ENCODE measurements at places on chromosomes 5 and 9.

GRCh38 chr5:102764381-102765004 is 9.4 kb downstream of the PAM start:
- no peak for DNase-seq

GRCh38 chr9:16179566-16179965 is 626.7 kb downstream of the CCDC171 start:
- no peak for DNase-seq

DNA sequence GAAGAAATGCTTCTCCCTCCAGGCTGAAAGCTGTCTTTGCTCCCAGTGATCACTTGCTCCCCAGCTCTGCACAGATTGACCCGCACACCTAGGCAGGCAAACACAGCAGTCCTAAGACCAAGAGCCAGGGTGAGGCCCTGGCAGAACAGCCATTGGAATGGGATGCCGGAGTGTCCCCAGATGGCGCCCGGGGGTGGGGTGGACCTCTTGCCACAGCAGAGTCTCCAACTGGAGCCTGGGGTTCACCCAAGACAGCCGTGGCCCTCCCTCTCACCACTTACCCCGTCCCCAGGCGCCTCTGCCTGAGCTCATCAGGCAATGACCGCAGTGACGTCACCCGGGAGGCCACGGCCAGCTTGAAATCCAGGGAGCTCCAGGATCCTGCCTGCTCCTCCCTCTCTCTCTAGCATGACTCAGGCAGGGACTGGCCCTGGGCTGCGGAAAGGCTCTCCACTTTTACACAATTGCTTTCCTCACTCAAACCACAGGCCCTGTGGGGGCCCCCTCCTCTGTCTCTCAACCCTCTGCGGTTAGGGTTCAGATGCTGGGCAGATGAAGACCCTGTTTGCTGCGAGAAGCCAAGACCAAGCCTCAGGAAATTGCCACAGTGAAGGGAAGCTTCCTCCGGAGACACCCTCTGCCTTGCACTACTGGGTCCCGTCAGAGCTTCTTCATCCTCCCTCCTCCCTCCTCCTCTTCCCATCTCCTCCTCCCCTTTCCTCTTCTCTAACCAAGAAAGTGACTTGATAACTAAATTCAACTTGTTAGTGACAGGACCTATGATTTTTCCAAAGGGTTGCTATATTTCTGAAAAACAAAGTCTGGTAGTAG is 24.3 kb upstream of the PTGES start:
- DNase-seq, result peak; percentile 83

DNA sequence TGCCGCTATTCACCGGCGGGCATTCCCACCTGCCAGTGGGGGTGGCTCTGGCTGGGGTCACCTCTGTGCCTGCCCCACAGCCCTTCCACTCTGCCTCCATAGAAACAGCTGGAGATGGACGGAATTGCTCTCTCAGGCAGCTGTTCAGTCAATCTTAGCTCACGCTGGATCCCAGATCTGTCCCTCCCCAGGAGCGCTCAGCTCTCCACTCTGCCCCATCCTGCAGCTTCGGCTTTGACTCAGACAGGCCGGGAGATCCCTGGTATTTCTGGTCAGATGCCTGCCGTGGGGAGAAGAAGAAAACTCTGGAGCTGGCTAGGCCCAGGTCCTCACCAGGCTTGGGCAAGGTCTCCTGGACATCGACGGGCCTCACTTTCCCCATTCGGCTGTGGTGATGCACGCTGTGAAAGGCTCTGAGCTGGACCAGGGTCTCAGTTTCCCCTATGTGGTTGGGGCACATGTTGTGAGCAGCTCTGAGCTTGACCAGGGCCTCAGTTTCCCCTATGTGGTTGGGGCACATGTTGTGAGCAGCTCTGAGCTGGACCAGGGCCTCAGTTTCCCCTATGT is 7.6 kb upstream of the SLC9A3 start:
- DNase-seq, result no peak

DNA sequence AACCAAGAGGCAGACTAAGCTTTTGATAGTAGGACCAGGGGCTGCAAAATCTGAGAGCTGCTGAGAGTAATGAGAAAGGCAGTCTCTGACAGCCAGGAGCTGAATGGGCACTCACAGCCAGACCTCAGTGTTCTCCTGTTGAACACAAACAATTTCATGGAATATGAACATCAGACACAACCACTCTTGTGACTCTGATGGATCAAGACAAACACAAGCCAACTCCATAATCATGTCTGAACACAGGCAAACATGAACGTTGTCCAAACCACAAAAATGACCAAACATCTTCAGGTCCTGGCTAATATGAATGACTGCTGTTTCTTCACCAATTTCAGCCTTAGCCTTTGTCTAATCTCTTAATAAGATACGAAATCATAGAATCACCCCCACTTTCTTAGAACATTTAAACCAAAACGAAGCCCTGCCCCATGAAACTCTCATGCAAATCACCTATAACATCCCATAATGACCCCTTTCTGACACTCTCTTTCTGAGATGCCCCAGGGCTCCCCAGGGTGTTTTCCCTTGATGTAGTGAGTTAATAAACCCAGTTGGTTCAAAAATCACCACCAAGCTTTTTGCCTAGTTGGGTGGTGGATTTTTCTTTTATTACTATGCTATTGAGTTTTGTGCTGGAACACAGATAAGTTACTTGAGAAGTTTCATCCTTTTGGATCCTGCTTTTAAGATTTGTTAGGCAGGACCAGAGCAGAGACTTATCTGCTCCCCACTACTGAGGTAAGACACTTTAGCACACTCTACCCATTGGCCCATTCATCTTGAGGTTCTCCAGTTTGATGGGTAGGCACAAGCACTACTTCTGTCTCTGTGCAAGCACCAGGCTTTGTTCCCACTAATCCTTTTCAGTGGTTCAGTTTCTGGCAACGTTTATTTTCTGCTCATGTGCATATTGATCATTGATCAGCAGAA is 5.9 kb upstream of the ERAP2 start:
- no peak for DNase-seq

DNA sequence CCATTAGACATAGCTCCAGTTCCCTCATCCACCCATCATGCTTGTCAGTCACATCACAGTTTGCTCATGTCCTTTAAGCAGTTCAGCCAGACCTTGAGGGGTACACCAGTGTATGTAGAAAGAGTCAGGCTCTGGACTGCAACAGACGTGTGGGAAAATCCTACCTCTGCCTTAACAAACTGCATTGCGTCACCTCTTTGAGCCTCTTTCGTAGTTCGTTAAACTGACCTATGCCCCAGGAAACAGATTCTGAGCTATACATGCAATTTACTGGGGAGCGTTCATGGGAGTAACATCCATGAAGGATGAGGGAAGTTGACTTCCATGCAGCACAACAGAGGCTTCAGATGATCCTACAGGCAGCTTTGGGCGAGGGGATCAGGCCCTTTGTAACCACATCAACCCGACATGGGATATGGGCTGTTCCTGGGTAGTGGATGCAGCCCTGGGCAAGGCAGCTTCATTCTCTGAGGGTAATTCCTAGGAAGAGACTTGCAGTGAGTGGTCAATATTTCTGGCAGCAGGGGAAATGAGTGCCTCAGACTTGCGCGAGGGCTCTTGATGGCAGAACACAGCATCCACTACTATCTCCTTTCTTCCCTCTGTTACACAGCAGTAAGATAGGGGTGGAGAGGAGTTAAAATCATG is 4.3 kb downstream of the SPINK4 start:
- no peak for DNase-seq

GRCh38 chr5:124847907-124848306 is 101.5 kb upstream of the ZNF608 start:
- DNase-seq, result no peak

GRCh38 chr5:41621420-41621819 is 111.0 kb upstream of the PLCXD3 start:
- no peak for DNase-seq

- no peak for DNase-seq
These were observed 977.2 kb upstream of the NUDT12 start for GRCh38 chr5:104539618-104540350.

DNA sequence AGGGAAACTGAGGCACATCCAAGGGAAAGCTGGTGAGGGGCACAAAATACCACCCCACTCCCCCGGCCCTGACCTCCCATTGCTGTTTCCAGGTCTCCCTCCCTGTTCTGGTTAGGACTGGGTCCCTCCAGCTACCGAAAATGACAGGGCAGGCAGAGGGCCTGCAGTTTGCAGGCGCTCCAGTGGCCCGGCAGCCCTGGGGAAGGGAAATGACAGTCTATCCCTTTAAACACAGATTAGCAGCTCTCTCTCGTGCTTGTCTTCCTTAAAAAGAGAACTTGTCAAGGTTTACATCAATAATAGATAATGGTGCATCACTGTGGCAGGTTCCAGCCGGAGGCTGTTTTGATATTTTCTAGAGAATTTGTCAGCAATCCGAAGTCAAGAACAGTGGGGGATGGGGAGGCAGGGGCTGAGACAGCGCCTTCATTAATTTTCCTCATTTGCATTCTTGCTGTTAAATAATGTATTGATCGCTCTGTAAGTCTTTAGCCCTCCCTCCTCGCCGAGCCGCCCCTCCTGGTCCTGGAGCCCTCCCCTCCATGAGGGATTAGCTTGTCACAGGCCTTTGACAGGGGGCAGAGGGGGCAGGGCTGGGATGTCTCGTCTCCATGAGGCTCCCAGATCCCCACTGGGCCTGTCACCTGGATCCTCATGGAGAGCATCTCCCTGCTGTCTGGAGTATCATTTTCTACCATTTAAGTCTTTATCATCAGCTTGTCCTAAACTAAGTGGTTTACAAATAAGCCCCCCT is 45.0 kb upstream of the RAPGEF1 start:
- DNase-seq, result no peak

DNA sequence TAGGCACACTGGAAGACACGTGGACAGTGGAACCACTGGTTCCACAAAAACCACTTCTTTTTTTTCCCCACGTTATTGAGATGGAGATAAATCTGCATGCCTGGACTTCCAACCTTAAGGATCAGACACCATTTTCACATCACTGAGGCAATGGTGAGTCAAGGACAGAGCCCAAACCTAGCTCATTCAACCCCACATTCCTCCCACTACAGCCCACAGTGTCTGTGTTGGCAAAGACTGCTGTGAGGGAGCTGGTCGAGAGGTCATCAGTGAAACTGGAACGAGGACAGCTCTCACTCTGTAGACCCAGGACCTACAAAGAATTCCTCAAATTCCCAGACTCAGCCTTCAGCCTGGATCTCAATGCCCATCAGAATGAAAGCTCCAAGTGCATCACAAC is 74.8 kb downstream of the ABCA1 start:
- DNase-seq, result no peak

GRCh38 chr9:135070198-135070951 is 17.1 kb upstream of the OLFM1 start:
- DNase-seq, result no peak

DNA sequence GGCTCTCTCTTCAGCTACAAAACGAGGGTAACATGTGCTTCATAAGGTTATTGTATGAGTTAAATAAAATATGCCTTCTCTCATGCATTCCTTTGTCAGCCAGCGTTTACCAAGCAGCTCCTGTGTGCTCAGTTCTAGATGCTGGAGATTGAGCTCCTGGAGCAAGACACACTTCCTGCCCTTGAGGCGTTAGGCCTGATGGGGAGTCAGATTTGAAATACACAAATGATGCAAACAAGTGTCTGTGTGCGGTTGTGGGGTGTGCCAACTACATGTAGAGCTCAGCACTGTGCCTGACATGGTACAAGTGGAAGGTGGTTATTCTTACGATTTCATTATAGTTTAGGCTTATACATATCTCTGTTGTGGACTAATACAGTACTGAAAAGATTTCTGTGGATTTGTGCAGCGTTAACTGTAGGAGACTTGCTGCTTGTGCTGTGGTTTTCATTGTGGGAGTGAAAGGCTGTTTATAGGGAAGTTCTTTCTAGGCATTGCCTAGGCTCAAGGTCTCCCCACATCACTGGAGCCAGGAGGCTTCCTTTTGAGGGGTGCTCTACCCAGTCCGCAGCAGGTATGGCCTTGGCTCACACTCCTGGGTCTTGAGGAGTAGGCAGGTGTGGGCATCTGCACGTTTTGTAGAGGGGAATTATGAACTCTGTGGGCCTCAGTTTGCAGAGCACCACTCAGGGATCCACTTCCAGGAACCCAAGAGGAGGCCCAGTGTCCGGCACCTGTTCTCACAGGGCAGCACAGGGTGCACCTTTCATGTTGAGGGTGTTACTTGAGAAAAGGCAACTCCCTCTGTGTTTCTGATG is 39.8 kb upstream of the ANGPTL2 start:
- no peak for DNase-seq

DNA sequence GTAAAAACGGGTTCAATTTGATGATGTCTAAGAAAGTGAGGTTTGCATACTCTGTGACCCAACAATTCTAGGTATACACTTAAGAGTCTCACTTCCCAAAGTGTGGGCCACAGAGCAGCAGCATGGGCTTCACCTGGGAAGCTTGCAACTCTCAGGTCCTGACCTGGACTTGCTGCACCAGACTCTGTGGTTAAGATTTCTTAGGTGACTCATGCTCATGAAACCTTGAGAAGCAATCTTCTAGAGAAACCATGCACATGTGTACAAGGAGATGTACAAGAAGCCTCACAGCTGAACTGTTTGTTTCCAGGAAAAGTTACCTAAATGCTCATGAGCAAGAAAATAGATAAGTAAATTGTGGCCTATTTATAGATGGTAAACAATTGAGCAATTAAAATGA is 30.0 kb downstream of the DNAJC21 start:
- no peak for DNase-seq

DNA sequence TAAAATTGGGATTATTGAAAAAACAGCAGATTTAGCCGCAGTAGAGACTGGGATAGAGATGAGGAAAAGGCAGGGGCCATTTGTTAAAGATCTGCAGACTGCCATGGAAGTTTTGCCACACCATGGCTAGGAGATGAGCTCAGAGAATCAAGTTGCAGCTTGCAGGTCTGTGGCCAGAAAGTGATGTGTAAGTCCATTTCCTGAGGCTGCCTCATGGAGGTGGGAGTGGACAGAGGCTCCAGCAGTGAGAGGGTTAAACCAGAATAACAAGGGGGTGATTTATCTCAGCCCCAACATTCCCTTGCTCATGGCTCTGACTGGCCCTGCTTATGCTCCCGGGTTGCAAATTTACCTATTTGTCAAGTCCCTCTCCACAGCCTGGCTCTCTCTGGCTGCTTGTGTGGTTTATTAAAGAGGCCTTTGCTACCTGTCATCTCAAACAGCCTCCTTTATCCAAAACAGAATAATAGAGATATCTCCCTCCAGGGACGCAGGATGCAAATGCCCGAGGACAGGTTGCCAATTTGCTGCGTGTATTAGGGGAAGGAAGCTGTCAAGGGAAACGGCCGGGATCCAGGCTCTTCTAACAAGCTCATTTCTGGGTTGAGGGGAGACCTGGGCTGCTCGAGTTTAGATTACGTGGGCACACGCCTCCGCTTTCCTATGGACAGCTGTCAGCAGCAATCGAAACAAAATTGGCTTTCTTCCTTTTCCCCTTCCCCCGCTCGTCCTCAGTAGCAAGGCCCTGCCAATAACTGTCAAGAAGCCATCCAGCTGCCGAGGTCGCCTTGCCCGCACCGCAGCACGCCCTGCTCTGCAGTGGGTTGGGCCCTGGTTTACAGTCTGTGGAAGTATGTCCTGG is 72.8 kb upstream of the PITX1 start:
- no peak for DNase-seq
